ENCODE measurements at places on chromosomes 16 and 17.

GRCh38 chr16:52906281-52906680, 146.4 kb downstream of the CHD9NB start:
- DNase-seq: no peak

- DNase-seq: no peak
Measured at GRCh38 chr16:89923640-89924296, 626 bp downstream of the TUBB3 start.

GRCh38 chr17:78692460-78693010, 89.5 kb downstream of the CYTH1 start:
- peak; percentile 31 for DNase-seq

DNA sequence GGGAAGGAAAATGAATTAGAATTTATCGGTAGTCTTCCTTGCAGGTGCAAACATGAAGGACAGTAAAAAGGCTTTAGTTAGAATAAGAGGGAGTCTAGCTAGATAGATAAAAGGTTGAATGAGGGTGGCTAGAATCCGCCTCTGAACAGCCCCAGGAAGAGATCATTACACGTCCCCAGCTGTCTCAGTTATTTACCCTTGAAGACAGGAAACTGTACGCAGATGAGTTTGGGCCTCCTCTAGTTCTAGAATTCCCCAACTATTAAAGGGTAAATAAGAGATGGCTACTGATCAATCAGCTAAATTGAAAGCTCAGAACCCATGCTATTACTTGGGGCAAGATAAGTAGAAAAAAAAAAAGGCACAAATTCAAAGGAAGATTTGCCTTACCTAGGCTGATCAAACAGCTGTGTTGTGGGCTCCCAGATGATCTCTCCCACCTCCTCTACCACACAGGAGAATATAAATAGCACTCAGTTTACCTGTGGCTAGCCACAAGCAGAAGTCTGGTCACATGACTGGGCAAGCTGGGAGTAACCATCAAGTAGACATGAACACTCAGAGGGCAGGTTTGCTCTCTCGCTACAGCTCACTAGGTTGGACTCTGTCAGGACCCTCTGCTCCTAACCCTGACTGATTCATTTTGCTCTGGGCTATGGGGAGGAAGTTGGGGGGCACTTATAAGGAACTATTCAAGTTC, 17.0 kb downstream of the FAM117A start:
- DNase-seq: peak; percentile 83

DNA sequence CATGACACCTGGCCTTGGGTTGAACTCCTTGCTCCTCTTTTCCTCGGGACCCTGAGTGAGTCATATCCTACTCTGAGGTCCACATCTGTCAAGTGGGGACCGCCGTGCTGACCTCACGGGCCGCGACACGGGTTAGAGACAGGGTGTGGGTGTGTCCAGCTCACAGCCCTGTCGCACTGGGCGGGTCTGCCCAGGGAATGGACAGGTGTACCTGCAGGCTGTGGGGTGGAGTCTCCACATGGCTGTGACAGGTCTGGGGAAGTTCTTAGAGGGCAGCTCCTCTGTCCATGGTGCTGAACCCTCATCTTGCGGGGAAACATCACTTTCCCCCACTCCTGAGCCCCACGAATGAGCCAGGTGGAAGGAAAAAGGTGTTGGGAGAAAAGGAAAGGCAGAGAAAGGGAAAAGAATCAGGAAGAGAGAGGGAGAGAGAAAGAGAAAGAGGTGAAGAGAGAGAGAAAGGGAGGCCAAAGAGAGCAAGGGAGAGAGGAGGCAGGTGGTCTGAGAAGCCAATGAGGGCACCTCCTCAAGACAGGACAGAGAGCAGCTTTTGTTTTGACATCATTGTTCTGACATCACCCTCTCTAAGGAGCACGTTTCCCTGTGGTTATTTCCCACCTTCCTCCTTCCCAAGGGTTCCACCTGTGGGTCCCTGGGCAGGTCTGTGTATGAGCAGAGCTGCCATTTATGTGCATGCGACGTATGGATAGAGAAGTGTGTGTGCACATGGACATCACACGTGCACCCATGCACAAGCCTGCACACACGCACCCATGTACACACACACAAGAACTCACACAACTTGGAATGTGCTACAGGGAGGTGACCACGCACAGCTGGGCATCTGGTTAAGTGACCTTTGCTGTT, 32.6 kb upstream of the CBFA2T3 start:
- no peak for DNase-seq

GRCh38 chr17:4204710-4205173, 59.0 kb downstream of the ANKFY1 start:
- no peak for DNase-seq

DNA sequence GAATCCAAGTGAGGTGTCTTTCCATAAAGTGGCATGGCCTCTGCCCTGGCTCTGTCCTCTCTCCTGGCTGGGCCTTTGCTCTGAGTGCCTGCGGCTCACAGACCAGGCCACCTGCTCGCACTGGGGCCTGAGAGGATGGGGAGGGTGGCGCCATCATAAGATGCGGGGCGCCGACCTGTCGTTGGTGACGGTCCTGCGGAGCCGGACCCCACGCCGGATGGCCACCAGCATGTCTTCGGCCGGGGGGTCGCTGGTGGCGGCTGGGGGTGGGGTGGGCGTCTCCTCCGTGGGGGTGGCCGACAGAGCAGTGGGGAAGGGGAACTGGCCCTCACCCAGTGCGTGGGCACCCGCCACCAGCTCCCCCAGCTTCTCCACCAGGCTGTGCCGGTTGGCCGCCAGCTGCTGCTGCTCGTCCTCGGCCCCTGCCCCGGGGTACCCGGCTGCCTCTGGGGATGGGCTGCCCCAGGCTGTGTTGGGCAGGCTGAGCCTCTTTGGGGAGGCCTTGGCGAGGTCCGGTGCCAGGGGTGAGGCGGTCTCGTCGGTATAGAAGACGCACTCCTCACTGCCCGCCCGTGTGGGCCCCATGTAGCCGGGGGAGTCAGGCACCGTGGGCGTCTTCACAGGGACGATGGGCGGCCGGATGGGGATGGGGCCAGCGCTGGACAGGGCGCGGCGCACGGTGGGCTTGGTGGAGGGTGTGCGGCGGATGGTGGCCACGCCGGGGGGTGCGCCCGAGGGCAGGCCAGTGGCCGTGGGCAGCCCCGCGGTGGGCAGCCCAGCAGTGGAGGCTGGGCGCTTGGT, 17.4 kb downstream of the IL34 start:
- DNase-seq: no peak

DNA sequence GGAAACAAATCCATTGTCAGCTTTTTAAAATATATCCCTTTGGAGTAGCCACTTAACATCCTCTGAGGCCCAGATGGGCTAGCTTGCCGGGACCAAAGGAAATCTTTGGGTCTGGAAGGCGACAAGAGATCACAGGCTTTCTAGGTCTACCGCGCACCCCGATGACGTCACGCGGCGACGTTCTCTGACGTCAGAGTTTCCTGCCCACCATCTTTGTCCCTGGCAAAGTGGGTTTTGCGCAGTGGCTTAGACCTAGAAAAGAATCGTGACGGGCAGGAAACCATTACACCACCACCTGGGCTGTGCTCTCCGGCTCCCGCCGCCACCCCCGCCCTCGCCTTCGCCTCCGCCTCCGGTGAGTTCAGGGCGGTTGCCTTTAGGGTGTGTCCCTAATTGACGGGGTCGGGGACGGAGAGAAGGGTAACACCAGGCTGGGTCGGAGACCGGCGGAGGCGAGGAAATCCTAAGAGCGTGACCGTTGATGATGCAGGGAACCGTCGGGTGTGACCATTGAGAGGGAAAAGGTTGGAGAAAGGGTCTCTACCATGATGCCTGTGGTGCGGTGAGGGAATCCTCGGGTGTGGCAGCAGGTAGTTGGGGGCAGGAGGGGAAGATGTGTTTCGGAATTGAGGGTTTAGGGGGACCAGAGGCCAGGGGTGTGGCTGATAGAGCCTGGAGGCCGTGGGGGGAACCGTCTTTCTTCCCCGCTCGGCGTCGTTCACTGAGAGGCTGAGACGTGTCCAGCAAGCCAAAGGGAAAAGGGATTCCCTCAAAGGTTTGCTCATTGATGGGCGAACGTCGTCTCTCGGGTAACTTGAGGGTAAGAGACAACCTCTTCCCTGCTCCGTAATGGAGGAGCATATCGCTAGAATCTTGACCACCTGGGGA, at the start of gene AP2B1:
Gene AP2B1 (plus strand): TSS at position 249 of the 888 bp plus-strand sequence. CDS start 6,709 bp downstream, outside the sequence.
- peak; percentile 97 for DNase-seq

- DNase-seq: no peak
Measured at GRCh38 chr16:72211110-72211509, 39.2 kb upstream of the PMFBP1 start.

- DNase-seq: no peak
Measured at GRCh38 chr17:39364236-39365025, 37.0 kb downstream of the FBXL20 start.

- DNase-seq: no peak
Measured at GRCh38 chr17:8075081-8075480, 12.4 kb downstream of the ALOX12B start.

GRCh38 chr16:79876332-79876730, 275.8 kb upstream of the MAF start:
- DNase-seq: no peak

DNA sequence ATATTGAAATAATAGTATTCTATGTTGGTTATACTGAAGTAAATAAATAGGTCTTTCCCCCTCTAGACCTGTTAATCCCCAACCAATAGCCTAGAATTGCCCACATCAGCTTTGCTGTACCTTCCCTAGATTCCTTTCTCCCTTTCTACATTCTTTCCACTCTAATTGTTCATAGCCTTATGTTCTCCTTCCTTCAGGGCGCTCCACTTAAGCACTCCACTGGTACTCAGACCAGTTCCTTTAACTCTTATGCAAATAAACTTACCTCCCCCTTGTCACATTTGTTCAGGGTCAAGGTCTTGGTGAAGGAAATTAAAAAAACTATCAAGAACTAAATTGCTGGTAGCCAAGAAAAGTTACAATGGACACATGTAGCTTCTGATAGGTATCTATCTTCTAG, 294.8 kb downstream of the UTP18 start:
- no peak for DNase-seq

GRCh38 chr16:61295311-61295710, 740.9 kb downstream of the CDH8 start:
- DNase-seq: no peak

DNA sequence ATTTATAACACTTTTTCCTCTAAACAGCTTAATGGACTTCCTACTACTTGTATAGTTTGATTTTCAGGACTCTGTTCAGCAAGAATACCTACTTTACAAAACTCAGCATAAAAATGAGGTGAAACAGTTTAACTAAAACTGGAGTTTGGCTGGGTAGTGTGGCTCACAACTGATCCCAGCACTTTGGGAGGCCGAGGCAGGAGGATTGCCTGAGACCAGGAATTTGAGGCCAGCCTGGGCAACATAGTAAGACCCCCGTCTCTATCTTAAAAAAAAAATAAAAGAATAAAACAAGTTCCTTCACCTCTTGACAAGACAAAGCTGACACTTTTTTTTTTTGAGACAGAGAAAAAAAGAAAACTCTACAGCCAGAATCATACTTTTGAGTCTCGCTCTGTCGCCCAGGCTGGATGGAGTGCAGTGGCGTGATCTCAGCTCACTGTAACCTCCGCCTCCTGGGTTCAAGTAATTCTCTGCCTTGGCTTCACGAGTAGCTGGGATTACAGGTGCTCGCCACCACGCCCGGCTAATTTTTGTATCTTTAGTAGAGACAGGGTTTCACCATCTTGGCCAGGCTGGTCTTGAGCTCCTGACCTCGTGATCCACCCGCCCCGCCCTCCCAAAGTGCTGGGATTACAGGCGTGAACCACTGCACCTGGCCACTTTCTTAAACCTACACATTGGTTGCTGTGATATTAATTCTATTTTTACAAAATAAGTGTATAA, 2.6 kb downstream of the PDF start:
- DNase-seq: no peak

- no peak for DNase-seq
Measured at GRCh38 chr17:32240750-32241149, 24.9 kb upstream of the RHBDL3 start.

DNA sequence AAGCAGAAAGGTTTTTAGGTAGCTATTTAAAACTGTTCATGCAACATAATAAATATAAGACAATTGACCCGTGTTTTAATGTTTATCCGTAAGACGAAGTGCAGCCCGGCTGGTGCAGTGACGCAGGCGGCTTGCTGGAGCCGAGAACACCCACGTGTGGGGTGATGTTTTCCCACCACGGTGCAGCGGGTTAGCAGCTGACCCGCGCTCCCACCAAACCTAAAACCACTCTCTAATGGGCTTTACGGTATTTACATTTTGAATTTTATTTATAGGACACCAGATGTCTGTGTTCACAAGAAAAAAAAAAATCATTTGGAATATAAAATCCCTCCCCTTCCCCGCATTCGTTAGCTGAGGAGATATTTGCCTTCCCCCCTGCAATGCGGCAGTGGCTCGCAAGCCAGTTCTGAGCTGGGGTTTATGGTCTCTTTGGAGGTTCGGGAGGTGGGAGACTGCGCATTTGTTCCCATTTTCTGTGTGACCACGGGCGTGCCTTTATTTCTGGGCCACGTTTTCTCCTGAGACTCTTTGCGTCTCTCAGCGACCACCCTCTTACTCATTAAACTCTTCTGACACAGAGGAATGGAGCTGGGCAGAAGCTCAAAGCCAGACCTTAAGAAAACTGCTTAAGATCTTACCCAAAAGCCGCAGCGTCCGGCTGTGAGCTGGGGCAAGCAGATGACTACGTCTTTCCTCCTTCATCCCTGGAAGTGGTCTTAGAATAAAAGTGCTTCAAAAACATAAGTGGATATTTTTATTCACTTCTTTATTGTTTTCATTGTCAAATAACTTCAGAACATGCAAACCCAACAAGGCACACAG, 301.1 kb downstream of the IRF8 start:
- DNase-seq: no peak

DNA sequence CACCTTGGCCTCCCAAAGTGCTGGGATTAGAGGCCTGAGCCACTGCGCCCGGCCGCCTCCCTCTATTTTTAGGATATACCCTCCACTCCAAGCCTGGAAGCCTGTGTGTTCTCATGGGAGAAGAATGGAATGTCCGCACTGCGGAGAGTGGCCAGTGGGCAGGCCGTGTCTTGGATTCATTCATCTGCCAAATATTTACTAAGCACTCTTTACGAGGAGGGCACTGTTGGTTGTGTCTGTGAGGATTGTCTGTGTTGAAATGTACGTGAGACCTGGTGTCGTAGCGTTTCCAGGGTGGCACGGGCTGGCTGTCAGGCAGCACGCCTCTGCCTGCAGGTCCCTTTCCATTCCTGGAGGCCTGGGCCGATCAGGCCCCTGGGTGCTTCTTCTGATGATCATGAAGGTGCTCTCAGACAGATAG, 19.2 kb downstream of the PGS1 start:
- DNase-seq: no peak

- DNase-seq: no peak
Measured at GRCh38 chr17:62644487-62645173, 17.2 kb downstream of the MRC2 start.

All from Peyer's patch (tissue), 4 donors.